ENCODE measurements at places on chromosomes 4 and X. TPM values are rescaled to one million over a fixed set of nuclear protein-coding genes. Genes with fewer than 3 reads are reported as not detected.

The MAPK10 gene
- total RNA-seq, result 0.52 TPM

DNA sequence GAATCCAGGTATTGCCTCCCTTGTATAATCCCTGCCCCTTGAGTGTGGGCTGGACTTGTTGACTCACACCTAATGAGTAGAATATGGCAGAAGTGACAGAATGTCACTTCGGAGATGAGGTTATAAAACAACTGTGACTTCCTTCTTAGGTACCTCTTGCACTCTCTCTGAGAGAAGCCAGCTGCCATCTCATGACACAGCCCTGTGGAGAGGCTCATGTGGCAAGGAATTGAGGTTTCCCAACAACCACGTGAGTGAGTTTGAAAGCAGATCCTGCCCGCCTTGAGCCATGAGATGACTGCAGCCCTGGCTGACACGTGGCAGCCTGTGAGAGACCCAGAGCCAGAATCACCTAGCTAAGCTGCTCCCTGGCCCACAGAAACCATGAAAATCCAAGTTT, 13.5 kb downstream of the ASB11 start:
- no peak for DNase-seq

The TGIF2LX gene
- not detected for total RNA-seq

DNA sequence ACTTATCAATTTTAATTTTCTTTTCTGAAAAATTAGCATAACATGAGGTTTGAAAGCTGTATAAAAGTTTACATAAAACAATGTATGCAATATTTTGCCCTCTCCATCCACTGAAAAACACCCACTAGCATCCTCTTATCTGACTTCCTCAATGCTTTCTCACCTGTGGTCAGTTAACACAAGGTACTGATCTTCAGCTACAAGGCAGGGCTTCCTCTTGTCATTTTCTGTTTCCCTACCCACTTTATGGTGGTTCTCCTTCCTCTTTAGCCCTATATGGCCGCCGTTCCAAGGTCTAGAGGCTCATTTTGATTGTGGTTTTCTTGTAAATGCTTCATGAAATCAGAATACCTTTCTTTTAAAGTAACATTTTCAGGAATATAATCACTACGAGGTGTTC, 618.6 kb upstream of the CPEB2 start:
- no peak for DNase-seq

The TEC gene
- 4.5 TPM for total RNA-seq

The HMX1 gene
- 0.39 TPM for total RNA-seq

GRCh38 chrX:15418707-15419181, 34.5 kb upstream of the VEGFD start:
- no peak for DNase-seq

The RBMXL3 gene
- not detected for total RNA-seq

DNA sequence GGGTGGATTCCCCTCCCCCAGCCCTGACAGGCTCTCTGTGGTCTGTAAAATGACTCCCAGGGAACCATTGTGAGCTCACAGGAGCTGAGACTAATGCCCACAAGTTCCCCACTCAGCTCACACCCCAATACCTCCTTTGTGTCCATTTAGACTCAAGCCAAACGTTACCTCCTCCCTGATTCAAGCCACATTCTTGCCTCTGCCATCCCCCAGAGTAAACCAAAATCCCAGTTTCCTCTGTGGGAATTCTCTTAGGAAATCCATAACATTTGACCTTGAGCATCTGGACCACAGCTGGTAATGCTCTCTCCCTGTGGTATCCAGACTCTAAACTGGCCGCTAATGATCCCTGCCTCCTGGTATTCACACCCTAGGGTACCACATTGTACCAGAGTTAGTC, 26.3 kb upstream of the KDM5C start:
- no peak for DNase-seq

- no peak for DNase-seq
Measured at GRCh38 chr4:42412251-42412650, 15.0 kb downstream of the SHISA3 start.

The NPY2R gene
- total RNA-seq, result not detected

The CPZ gene
- not detected for total RNA-seq

DNA sequence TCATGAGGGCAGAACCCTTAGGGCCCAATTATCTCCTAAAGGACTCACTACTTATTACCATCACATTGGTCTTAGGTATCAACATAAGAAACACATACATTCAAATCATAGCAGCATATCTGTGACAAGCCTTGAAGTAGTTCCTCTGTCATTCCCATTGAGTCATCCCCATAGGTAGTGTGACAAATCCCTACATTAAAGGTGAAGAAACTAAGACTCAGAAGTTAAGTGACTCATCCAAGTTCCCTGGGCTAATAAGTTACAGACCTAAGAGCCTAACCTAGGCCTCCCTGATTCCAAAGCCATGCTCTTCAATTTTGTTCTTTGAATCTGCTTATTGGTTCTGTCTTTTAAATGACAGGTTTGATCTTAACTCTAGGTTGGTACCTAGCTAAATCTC, 58.2 kb downstream of the CD38 start:
- peak; percentile 51 for DNase-seq

GRCh38 chrX:76802708-76803107, 375.2 kb downstream of the MAGEE1 start:
- no peak for DNase-seq

The SHISA3 gene
- not detected for total RNA-seq

The FAM9A gene
- total RNA-seq, result not detected

The PHOX2B gene
- total RNA-seq, result not detected

DNA sequence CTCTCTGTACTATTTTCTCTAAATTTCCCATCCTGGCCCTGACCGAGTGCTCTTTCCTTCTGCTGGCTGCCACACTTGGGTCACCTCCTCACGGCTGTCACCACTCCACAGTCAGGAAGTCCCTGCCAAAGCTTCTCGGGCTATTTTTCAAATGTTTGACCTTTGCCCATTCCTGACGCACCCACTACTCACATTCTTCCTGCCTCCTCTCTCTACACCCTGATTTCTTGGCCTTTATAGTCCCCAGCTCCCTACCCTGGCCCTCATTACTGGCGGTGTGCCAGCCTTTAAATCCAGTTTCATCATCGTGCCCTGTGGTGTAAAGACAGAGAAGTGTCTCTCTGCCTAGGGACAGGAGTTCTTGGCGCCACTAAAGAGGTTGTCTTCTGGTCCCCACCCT, 46.4 kb upstream of the GATB start:
- no peak for DNase-seq

GRCh38 chr4:22607382-22607781, 85.4 kb upstream of the GBA3 start:
- peak; percentile 54 for DNase-seq

The AP1S2 gene
- total RNA-seq, result 19.9 TPM

- no peak for DNase-seq
Measured at GRCh38 chrX:24846550-24847150, 152.9 kb downstream of the POLA1 start.

DNA sequence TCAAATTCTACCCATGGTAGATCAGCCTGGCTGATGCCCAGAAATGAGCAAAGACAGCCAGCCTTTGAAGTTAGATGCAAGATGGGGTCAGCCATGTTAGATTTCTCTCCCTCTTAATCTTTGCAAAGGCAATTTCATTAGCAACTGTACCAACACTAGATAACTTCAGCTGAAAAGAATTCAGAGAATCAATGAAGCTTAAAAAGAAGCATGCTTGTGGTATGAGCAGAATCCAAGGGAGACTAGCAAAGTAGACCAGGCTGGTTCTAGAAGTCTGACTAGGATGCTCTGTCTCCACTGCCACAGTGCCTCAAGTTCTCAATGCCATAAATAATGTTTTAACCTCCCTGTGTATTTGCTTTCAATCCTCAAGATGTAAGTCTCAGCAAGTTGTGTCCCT, 247.3 kb downstream of the SLC7A11 start:
- no peak for DNase-seq
